Kidney epithelial cell (primary cell): ENCODE measurements at places on chromosomes 2 and 18. TPM values are rescaled to one million over a fixed set of nuclear protein-coding genes. Genes with fewer than 3 reads are reported as not detected.

NGEF gene
- total RNA-seq, result 2.5 and 3.6 TPM in 2 replicates

C1QL2 gene
- total RNA-seq, result not detected in 2 replicates

TUBA3E gene
- total RNA-seq, result not detected in 2 replicates

DLX1 gene
- 0.17 TPM in 1 of 2 replicates, not detected in the other for total RNA-seq

CDH7 gene
- total RNA-seq, result not detected in 2 replicates

SKA1 gene
- total RNA-seq, result 4.1 and 5.1 TPM in 2 replicates

CARF gene
- 4.4 and 4.7 TPM in 2 replicates for total RNA-seq

CYS1 gene
- 9.8 and 12.2 TPM in 2 replicates for total RNA-seq

UPP2 gene
- not detected in 2 replicates for total RNA-seq

MBOAT2 gene
- 32.2 and 32.7 TPM in 2 replicates for total RNA-seq

SCN7A gene
- total RNA-seq, result 0.08 and 0.34 TPM in 2 replicates

RND3 gene
- total RNA-seq, result 231 and 259 TPM in 2 replicates

EVX2 gene
- not detected in 2 replicates for total RNA-seq

AMER3 gene
- total RNA-seq, result not detected in 2 replicates

AQP12B gene
- not detected in 2 replicates for total RNA-seq

MSGN1 gene
- not detected in 2 replicates for total RNA-seq

PTPRM gene
- total RNA-seq, result 59.8 and 65.5 TPM in 2 replicates

C2orf78 gene
- total RNA-seq, result not detected in 2 replicates

ATP5MC3 gene
- 137 and 159 TPM in 2 replicates for total RNA-seq

C18orf54 gene
- total RNA-seq, result 3.4 and 4.4 TPM in 2 replicates

TCF23 gene
- not detected in 2 replicates for total RNA-seq

HSPD1 gene
- total RNA-seq, result 204 and 237 TPM in 2 replicates

MAL gene
- total RNA-seq, result 9.6 and 19.1 TPM in 2 replicates

NCKAP5 gene
- 0.33 and 0.82 TPM in 2 replicates for total RNA-seq

STPG4 gene
- total RNA-seq, result not detected in 2 replicates

CPS1 gene
- total RNA-seq, result 1.2 and 3.8 TPM in 2 replicates

KCTD1 gene
- total RNA-seq, result 30.5 and 32.9 TPM in 2 replicates

ALK gene
- total RNA-seq, result not detected in 2 replicates

TDRD15 gene
- not detected in 2 replicates for total RNA-seq

PFN4 gene
- 1.9 and 3.4 TPM in 2 replicates for total RNA-seq

CCNT2 gene
- 16.8 and 19.2 TPM in 2 replicates for total RNA-seq

ADAM23 gene
- 0.21 and 0.62 TPM in 2 replicates for total RNA-seq

POTEC gene
- total RNA-seq, result not detected in 2 replicates

NEUROD1 gene
- not detected in 2 replicates for total RNA-seq

IL1R2 gene
- total RNA-seq, result 0.50 TPM in 1 of 2 replicates, not detected in the other

SERPINB7 gene
- 2.2 and 3.1 TPM in 2 replicates for total RNA-seq

LCT gene
- not detected in 2 replicates for total RNA-seq

BUB1 gene
- 10.2 TPM in 2 replicates for total RNA-seq

NAT8 gene
- total RNA-seq, result not detected in 2 replicates

TNFAIP6 gene
- total RNA-seq, result 0.96 and 2.3 TPM in 2 replicates

PDCD1 gene
- total RNA-seq, result 1.0 TPM in 1 of 2 replicates, not detected in the other

LRP2 gene
- 0.21 and 1.4 TPM in 2 replicates for total RNA-seq
